ENCODE measurements at places on chromosomes 3 and 15. TPM values are rescaled to one million over a fixed set of nuclear protein-coding genes. Genes with fewer than 3 reads are reported as not detected.

DNA sequence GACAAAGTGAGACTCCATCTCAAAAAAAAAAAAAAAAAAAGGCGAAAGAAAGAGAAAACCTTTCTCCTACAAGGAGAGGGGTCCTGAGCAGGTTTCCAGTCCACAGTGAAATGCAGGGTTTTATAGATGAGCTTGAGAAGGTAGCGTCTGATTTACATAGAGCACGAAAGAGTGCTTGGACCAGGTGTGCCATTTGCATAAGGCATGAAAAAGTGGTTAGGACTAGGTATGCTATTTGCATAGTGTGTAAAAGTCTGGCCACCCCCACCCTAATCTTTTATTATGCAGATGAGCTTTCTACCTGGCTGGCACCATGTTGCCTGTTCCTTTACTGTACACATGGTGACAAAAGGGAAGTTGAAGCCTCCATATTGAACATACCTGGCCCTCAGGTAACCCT lies 13.6 kb upstream of the RNU6-1 start:
- DNase-seq, result no peak

GRCh38 chr15:58526647-58527192 lies 94.9 kb downstream of the LIPC start:
- DNase-seq, result no peak

DNA sequence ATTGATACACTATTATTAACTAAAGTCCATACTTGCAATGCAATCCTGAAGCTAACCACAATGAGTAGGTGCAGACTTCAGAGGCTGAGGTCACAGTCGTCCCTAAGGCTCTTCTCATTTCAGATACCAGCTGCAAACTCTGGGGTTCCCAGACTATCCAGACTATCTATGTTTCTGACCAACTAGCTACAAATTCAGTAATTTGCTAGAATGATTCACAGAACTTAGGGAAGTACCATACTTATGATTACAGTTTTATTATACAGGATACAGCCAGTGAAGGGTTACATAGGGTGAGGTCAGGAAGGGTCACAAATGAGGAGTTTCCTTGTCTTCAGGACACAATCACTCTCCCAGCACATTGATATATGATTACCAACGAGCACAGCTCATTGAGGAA lies 36.5 kb downstream of the PPM1L start:
- DNase-seq, result no peak

DNA sequence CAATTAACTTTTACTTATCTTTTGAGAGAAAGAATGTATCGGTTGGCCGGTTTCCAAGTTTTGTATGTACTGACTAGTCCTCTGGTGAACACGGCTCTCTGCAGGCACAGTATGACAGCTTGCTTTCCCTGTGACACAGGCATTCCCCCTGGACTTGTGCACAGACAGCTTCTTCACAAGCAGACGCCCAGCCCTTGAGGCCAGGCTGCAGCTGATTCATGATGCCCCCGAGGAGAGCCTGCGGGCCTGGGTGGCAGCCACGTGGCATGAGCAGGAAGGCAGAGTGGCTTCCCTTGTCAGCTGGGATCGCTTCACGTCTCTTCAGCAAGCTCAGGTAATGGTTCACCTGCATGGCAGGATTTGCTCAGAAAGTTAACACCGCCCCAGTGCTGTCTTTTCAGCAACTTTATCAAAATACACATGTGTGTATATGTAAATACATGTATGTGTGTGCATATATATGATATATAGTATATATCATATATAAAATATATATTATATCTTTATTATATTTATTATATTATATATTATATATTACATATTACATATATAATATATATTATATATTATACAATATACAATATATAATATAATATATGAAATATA lies 25.5 kb downstream of the FAN1 start:
- DNase-seq, result no peak

MB21D2 gene
- total RNA-seq, result 7.8 TPM

DNA sequence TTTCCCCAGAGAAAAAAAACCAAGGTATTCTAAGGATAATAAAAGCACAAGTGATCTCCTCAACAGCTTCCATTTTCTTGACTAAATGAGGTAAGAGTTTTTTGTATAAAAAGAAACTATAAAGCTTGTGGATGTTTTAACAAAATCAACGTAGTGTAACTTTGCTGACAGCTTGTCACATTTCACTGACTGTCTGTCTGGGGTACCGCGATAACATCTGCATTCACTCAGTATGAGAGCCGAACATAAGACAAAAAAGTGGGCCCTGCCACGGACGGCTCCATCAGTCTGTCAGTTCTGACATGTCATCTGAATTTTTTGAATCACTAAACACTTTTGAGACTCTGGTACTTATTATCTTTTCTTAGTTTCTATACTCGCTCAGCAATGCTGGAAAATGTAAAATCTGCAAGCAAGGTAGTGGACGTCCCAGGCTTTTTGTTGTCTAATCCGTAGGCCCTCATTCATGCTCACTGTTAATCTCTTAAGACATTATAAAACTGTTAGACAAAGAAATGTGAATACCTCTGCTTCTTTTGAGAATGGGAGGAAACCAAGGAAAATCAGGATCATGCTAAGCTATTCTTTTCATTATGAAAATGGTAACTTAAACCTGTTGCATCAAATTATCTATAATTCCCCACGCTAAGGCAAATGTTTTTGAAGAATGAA lies 307.1 kb downstream of the MECOM start:
- DNase-seq, result no peak

DNA sequence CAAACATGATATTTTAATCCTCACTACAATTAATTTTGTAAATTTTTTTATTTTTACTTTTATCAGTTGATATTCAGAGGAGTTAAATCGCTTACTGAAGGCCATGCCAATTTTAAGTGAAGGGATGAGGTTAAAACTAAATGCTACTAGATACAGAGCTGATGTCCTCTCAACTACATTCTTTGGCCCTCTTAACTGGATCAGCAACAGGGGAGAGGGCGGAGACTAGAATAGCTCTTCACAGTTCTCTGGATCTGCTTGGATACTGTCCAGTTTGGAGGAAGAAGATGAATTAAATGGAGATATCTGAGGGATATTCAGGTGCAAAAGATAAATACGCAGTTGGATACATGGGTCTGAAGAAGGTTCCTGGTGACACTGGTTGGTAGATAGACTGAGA lies 85.6 kb upstream of the LYSMD4 start:
- DNase-seq, result no peak

LARP6 gene
- total RNA-seq, result 77.3 TPM

DNA sequence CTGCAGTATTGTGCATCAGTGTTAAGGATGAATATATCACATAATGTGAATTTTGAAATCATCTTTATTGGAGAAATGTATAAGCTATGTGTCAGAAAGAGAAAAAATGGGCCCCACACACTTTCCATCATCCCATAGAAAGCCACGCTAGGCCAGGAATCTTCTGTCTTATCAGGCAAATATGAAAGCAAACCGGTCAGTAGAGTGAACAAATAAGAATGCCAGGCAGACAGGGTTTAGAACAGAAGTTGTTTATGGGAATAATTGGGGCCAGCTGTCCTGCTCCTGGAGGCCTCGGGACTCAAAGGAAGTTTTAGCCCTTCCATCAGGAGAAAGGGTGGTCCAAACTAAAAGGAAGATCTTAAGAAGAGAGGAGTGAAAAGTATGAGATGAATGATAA lies 39.5 kb downstream of the ZNF280D start:
- no peak for DNase-seq

DNA sequence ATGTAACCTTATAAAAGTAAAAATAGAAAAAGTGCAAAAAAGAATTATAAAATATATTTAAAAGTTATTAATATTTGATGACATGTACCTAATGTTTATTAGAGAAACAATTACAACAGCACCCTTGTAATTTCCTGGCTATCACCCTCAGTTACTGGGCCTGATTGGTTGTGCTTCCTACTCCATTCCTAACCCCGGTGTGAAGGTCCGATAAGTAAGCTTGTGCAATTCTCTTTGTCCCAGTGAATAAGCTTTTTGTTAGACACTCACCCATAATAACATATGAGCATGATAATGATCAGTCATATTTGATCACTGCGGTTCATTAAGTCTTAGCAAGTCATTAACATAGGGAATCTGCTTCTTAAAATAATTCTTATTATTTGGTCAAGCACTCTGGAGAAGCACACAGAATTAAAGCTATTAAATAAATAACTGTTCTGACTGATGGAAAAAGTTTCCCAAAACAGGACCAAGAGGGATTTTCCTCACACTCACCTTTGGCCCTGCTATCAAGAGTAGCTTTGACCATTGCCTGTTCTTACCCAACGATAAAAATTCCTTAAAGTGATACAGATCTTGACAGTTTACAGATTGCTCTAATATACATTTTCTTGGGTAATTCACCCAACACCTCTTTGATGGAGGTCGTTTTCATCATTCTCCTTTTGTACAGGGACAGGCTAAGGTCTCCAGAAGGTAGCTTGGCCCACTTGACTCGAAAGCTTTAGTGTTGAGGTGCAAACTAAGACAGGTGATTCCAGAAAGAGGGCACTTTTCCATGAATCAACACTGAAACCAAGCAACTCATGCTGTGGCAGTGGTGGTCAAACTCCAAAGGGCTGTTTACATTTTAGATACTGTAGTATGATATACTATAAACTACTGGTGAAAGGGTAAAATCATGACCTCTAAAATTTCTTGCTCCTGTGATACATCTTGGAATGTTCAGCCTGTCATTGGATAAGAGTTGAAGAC lies 543.0 kb upstream of the KCNMB2 start:
- peak; percentile 31 for DNase-seq

IL17RD gene
- 9.8 TPM for total RNA-seq

- DNase-seq, result no peak
Measured at GRCh38 chr15:38320181-38320580, 67.5 kb downstream of the SPRED1 start.

SLCO2A1 gene
- total RNA-seq, result 2.2 TPM

GRCh38 chr15:92662762-92663161 lies 7.2 kb upstream of the FAM174B start:
- no peak for DNase-seq

- DNase-seq, result peak; percentile 12
Measured at GRCh38 chr3:154799800-154800199, 280.3 kb upstream of the MME start.

DNA sequence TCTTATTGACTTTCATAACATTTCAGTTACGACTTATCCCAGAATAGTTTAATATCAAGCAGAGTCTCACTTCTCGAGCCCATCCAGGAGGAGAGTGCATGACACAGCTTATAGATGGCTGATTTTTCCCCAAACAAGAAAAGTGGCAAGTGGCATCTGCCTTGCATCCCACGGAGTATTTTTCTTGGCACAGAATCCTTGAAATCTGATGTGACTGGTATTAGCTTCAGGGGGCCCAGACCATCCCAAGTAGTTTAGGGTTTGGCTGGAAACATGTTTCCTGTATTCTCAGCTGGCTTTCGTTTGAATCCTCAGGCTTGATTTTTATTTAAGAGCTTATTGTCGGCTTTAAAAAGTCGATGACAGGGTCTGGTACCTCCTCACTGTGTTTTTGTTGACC lies 20.7 kb upstream of the FBXL22 start:
- no peak for DNase-seq

PFKFB4 gene
- 14.7 TPM for total RNA-seq

DNA sequence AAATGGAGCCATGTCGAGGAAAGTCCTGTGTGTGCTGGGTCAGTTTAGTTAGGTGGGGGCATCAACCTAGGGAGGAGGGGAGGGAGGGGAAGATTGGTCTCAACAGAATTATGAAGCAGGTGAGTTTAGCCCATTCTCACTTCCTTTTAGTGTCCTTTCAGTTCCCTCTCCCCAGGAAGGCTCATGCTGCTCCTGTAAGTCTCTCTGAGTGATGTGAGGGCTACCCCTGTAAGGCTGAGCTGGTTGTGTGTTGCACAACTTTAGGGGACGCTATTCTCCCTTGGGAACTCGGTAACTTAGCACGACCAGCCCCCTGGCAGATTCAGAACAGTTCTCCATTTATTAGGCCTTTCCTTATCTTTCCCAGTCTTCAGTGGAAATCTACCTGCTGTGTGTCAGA lies 21.2 kb downstream of the IL5RA start:
- DNase-seq, result no peak

DNA sequence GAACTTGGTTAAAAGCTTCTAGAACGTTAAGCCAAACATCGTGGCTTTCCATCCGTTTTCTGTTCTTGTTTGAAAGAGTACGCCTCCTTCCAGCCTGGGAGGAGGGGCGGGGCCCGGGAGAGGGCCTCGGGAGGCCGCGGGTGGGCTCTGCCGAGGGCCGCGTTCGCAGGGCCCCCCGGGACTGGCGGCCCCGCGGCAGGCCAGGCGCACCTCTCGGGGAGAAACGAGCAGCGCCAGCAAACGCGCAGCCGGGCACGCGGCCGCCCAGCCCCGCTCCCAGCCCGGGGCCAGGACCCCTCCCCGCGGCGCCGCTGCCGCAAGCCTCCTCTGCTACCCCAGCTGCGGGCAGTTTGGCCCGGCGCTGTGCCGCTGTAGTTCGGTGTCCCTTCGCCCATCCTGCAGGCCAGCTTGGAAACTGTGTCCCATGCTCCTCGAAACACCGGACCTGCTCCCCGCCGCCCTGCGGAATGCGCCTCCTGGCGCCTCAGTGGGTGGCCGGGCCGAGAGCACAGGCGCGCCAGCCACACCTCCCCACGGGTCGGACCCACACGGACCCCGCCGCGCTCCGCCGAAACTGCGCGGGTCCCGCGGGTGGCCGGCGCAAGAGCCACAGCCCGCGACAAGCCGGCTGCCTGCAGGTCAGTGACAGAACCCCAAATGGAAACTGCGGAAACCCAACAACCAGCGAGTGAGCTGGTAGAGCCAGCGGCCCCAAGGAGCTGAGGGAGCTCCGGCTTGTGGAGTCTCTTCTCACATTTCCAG lies 2.3 kb downstream of the OCA2 start:
- DNase-seq, result no peak

Data from mammary epithelial cell (primary cell).